ENCODE measurements at places on chromosomes 4 and X. TPM values are rescaled to one million over a fixed set of nuclear protein-coding genes. Genes with fewer than 3 reads are reported as not detected.

GRCh38 chr4:185920171-185920570 is 108.2 kb upstream of the SORBS2 start:
- no peak for DNase-seq

Gene SMIM31
- not detected for total RNA-seq

DNA sequence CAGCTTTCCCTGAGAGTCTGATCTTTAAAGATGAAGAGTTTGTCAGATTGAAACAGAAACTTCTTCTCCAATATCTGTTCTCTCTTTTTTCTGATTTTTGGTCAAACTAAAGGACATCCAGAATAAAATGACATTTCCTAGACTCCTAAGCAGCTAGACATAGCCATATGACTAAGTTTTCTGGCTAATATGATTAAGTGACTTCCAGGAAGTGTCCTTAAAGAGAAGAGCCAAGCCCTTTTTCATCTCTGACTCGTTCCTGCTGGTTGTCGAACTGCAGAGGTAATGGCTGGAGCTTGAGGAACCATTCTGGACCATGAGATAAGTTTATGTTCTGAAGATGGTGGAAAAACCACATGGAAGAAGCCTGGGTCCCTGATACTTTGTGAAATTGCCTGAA is 546.0 kb downstream of the BCOR start:
- no peak for DNase-seq

DNA sequence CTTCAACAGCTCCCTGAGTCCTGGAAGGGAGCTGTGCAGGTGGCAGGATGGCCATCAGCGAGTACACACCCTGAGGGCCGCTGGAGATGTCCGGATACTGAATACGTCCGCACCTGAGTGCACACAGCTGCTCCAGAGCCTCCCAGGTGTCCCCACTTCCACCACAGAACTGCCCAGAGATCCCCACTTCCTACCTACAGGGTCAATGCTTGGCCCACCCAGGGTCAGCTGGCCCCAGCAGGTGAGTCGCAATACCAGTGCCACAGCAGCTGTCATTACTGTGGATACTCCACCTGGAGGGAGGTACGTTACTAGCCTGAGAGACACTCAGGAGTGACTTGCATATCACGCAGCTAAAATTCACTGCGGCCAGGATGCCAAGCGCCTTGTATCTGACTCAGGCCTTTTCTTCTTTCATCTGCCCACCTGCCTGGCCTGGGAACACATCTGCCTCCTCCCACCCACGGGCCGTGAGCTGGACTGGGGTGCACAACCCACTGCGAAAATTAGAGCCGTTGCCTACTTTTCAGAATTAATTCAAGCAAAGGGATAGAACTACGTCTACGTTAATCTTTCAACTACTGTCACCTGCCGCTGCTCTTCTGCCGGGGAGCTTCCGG is 9.4 kb downstream of the C4orf50 start:
- DNase-seq: no peak

- DNase-seq: no peak
Observed at GRCh38 chr4:14700544-14700943, 301.7 kb upstream of the CPEB2 start.

Gene TMSB15C
- 30.1 TPM for total RNA-seq
